ENCODE measurements at places on chromosomes 1 and 21.

- no peak for DNase-seq
Measured at GRCh38 chr1:26608895-26609294, 79.3 kb downstream of the RPS6KA1 start.

- no peak for DNase-seq
Measured at GRCh38 chr1:57296726-57297250, 127.1 kb downstream of the DAB1 start.

GRCh38 chr1:99472893-99473292 lies 173.0 kb upstream of the PALMD start:
- DNase-seq = no peak

GRCh38 chr1:198893141-198893540 lies 254.3 kb downstream of the PTPRC start:
- no peak for DNase-seq

DNA sequence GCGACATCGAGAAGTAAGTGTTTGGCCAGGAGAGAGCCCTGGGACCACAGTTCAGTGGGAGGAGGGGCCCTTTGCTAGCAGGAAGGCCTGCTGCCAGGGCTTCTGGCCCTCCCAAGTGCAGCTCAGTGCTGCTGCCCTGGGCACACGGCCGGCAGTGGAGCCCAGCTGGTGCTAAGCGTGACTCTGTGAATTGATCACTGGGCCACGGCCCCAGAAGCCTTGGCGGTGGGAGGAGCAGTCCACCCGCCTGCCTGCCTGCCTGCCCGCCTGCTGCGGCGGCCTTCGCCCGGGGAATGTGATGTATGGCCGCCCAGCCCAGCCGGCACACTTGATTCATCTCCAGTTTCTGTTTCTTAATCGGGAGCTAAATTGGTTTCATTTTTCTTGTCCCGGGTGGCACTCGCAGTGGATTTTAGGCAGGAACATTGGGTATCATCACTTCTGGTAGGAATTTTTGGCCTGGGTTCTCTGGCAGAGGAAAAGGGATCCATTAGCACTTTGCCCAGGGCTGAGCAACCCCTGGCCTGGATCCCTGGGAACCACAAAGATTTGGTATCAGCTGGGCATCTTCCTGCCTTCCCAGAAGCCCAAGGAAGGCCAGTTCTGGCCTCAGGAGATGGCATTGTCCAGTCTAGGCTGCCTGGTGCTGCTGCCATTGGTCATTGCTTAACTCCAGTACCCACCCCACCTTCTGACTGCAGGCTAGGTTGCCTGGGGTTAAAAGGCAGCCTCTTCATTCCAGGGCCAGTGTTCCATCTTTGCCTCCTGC lies 28.6 kb downstream of the TMEM53 start:
- DNase-seq = no peak
